ENCODE measurements at places on chromosomes 7 and 10.

- H3K27ac ChIP-seq = no peak overlapping the region
- H3K36me3 ChIP-seq = no peaks in the 10 kb centered on the region
- no peaks in the 10 kb centered on the region for H3K27me3 ChIP-seq
Observed at GRCh38 chr7:28939367-28939766, 18.8 kb downstream of the TRIL start.

GRCh38 chr7:150838965-150839650 is 13.2 kb upstream of the AOC1 start:
- H3K36me3 ChIP-seq = no peaks in the 10 kb centered on the region
- no peak overlapping the region for H3K27ac ChIP-seq
- no peaks in the 10 kb centered on the region for H3K27me3 ChIP-seq

DNA sequence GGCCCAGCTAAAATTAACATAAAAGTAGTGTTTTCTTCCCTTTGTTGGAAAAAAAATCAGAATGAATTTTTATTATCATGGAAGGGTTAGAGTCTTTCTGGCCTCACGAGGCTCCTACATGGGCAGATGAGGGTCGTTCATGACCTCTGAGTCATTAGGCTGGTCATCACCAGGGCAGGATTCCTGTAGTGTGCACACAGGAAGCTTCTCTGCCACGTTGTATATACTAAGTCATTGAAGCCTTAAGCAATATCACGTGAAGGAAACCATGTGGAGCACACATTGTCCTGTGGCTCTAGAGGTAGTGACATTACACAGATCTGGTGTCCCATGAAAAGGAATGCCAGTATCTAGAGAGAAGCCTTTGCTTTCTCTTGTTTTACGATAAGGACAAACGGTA is 84.7 kb upstream of the C1QL3 start:
- no peaks in the 10 kb centered on the region for H3K27me3 ChIP-seq
- H3K4me3 ChIP-seq = no peak overlapping the region
- peak; percentile 50 for DNase-seq

GRCh38 chr10:90847436-90847835 is 10.4 kb downstream of the HTR7 start:
- no peaks in the 10 kb centered on the region for H3K27me3 ChIP-seq
- peaks cover 3% of the 10 kb centered on the region for H3K4me1 ChIP-seq
- no peak overlapping the region for H3K4me3 ChIP-seq
- DNase-seq = peak; percentile 59
- no peak overlapping the region for H3K27ac ChIP-seq

GRCh38 chr7:85750454-85750949 is 563.6 kb upstream of the SEMA3D start:
- H3K36me3 ChIP-seq = no peaks in the 10 kb centered on the region
- H3K27me3 ChIP-seq = no peaks in the 10 kb centered on the region
- no peak for DNase-seq
- H3K4me3 ChIP-seq = no peak overlapping the region
- H3K27ac ChIP-seq = no peak overlapping the region

DNA sequence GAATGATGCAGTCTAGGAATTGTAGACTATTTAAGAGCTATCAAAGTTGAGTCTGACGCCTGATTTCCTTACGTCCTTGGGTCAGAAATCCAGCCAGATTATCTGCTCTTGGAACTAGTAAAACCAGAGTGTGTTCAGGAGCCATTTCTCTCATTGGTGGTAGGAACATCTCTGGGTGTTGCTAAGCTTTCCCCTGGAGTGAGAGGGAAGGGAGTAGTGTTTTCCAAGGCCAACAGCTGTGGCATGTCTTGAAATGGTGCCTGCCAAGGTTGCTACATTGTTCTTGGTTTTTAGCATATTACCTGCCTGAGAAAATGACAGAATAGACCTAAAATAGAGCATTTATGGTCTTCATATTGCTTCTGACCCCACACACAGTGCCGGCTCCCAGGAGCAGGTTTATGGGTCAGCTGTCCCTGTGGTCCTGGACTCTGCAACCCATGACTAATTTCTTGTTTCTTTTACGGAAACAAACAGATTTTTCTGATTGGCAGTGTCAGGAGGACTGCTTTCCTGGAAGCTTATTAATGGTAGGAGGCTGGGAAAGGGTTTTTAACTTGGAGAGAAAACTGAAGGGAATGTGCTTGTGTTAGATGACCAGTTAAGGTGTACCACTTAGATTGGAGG is 17.5 kb downstream of the GBF1 start:
- DNase-seq = no peak
- no peak overlapping the region for H3K4me3 ChIP-seq
- no peak overlapping the region for H3K27ac ChIP-seq

DNA sequence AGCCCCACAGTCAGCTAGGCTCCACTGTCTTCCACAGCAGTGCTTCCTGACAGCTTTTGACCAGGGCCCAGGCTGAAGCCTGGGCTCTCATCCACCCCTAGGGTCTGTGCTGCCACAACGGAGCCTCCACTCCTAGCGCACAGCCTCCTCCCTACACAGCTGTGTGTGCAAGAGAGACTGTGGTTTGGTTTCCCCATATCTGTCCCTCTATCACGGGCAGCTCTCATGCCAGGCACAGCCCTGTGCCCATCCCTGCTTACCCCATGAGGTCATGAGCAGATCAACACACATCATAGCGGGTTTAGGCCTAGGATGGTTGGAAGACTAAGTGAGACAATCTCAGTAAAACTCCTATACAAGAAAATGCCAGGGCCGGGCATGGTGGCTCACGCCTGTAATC is 61.7 kb upstream of the PLXNA4 start:
- no peak overlapping the region for H3K4me3 ChIP-seq
- H3K36me3 ChIP-seq = no peaks in the 10 kb centered on the region
- H3K27me3 ChIP-seq = no peaks in the 10 kb centered on the region
- DNase-seq = no peak

DNA sequence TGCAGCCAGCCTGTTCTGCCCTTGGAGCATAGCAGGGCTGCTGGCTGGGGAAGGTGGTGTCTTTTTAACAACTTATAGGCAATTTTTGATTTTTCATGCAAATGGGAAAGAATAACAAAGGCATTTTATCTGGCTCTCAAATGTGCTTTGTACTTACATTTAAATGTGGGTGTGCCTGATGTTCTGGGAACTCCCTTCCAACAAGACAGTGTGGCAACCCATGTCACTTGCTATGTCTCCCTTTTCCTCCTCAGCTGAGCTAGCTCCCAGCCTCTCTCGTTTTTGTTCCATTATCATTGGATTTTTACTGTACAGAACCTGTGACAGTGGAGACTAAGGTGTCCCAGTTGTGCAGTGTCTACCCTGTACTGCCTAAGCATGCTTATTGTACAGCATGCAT is 93.5 kb upstream of the PDCD4 start:
- no peak overlapping the region for H3K27ac ChIP-seq
- H3K36me3 ChIP-seq = no peaks in the 10 kb centered on the region
- H3K4me1 ChIP-seq = no peaks in the 10 kb centered on the region
- H3K4me3 ChIP-seq = no peak overlapping the region
- DNase-seq = no peak

DNA sequence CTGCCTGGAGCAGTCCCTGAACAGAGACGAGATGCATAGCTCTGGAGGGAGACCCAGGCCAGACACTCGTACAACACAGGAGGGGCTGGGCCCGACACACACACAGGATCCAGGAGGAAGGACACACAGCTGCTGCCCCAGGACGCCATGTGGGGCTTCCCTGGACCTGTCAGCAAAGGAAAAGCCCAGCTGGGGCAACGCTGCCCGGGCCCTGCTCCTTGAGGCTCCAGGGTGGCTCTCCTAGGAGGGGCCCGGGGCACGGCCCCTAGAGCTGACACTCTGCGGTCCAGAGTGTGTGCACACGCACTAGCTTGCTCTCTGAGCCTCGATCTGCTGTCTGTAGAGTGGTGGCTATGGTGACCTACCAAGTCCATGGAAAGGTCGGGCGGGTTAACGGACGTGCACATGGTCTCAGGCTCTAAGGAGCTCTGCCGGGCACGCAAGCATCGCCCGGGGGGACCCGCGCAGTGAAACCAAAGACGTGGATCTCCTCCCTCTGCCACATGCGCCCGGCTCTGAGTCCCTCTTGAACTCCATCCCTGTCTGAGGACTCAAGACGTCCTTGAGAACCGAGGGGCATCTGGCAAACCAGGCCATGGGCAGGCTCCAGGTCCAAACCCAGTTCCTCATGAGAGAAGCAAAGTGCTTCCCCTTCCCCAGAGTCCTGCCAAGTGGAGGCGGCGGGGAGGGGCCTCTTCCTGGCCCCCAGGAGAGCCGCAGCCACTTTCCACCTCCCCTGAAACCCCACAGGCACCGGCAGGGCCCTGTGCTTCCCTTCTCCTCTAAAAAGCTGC is 279.0 kb downstream of the ELFN1 start:
- no peaks in the 10 kb centered on the region for H3K27me3 ChIP-seq
- H3K27ac ChIP-seq = no peak overlapping the region
- no peaks in the 10 kb centered on the region for H3K4me1 ChIP-seq
- H3K36me3 ChIP-seq = peaks cover 2% of the 10 kb centered on the region
- no peak overlapping the region for H3K4me3 ChIP-seq

DNA sequence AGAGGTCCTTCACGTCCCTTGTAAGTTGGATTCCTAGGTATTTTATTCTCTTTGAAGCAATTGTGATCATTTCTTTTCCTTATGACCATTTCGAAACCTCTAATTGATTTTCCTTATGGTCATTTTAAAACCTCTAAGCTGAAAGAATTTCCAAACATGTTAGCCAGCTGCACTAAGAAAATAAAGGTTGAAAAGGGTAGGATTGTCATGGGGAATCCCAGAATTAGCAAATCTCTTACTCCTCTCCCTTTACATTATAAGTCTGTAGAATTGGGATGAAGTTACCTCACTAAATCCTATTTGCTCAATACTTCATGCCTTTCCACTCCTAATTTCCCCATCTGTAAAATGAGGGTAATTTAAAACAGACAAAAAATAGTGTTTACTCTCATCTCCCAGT is 79.5 kb downstream of the FAM185A start:
- no peak overlapping the region for H3K27ac ChIP-seq
- H3K27me3 ChIP-seq = no peaks in the 10 kb centered on the region
- no peak overlapping the region for H3K4me3 ChIP-seq
- H3K4me1 ChIP-seq = peaks cover 7% of the 10 kb centered on the region

GRCh38 chr10:54009672-54010071 is 791.4 kb downstream of the PCDH15 start:
- H3K27me3 ChIP-seq = no peaks in the 10 kb centered on the region
- H3K4me3 ChIP-seq = no peak overlapping the region
- no peak overlapping the region for H3K27ac ChIP-seq
- H3K36me3 ChIP-seq = no peaks in the 10 kb centered on the region
- no peak for DNase-seq

GRCh38 chr7:150879345-150879744 is 27.0 kb downstream of the AOC1 start:
- no peak for DNase-seq
- H3K4me1 ChIP-seq = peaks cover 5% of the 10 kb centered on the region
- no peaks in the 10 kb centered on the region for H3K27me3 ChIP-seq

GRCh38 chr7:39083781-39084180 is 106.1 kb downstream of the POU6F2 start:
- H3K36me3 ChIP-seq = no peaks in the 10 kb centered on the region
- H3K4me1 ChIP-seq = no peaks in the 10 kb centered on the region
- H3K27me3 ChIP-seq = no peaks in the 10 kb centered on the region
- H3K27ac ChIP-seq = no peak overlapping the region

DNA sequence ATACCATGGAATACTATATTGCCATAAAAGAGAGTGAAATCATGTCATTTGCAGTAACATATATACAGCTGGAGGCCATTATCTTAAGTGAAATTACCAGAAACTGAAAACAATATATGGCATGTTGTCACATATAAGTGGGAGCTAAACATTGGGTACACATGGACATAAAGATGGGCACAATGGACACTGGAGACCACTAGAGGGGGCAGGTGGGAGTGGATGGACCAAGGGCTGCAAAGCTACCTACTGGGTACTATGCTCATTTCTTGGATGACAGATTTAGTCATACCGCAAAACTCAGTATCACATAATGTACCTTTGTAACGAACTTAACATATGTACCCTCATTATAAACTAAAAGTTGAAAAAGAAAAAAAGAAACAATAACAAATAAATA is 1167.6 kb downstream of the NXPH1 start:
- H3K27me3 ChIP-seq = no peaks in the 10 kb centered on the region
- no peaks in the 10 kb centered on the region for H3K36me3 ChIP-seq
- no peak overlapping the region for H3K4me3 ChIP-seq
- H3K4me1 ChIP-seq = no peaks in the 10 kb centered on the region

GRCh38 chr10:4850397-4850796 is 24.4 kb downstream of the AKR1E2 start:
- no peaks in the 10 kb centered on the region for H3K36me3 ChIP-seq
- no peaks in the 10 kb centered on the region for H3K27me3 ChIP-seq
- no peak overlapping the region for H3K27ac ChIP-seq
- DNase-seq = no peak
- peaks cover 2% of the 10 kb centered on the region for H3K4me1 ChIP-seq

DNA sequence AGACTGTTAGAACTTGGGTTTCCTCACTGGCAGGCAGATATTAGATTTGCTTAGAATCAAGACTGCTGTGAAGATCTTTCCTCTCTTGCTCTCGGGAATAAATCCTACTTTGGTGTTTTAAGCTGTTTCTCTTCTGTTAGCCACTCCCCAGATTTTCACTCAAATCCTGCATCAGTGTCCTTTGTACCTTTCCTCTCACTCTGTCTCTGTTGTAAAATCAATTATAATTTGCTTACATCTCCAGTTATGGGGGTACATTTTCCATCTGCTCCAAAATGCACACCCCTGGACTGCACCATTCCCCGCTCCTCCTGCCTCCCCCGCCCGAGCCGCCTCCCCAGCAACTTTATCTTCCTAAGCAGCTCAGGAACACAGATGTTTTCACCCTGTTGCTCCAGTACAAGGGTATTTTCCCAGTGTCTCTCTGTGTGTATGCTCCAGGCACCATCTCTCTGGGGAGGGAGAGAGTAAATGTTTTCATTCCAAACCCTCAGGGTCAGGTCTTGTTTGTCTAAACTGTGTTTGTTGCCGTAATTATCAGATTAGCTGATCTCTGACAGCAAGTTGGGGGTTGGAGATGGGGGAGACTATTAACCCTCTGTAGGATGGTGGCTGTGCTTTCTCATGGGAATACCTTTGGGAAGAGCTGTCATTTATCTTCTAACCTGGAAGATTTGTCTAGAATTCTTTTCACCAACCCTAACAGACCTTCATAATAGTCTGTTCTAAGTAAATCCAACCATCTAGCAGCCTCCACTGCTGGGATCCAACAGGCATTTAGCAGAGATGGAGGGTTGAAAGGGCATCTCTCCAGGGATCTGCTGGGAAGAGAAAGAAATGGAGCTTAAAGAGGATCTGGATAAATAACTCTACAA is 20.4 kb upstream of the GOT1 start:
- DNase-seq = peak; percentile 2
- peaks cover 4% of the 10 kb centered on the region for H3K4me1 ChIP-seq
- H3K27me3 ChIP-seq = no peaks in the 10 kb centered on the region
- H3K4me3 ChIP-seq = no peak overlapping the region
- no peaks in the 10 kb centered on the region for H3K36me3 ChIP-seq
- H3K27ac ChIP-seq = peak overlapping the region; percentile 23
